Activated naive CD4-positive, alpha-beta T cell treated with anti-CD3 and anti-CD28 coated beads, Interleukin-2, amount 10 ng/mL, durations not matched to agents 5 hours and 36 hours (primary cell): ENCODE measurements at places on chromosomes 12 and 14. TPM values are rescaled to one million over a fixed set of nuclear protein-coding genes. Genes with fewer than 3 reads are reported as not detected.

Gene NCKAP5L
- total RNA-seq = 7.9 TPM

Gene MYL2
- total RNA-seq = not detected

Gene MBIP
- 20.5 TPM for total RNA-seq

Gene DNAJC22
- not detected for total RNA-seq

Gene PZP
- not detected for total RNA-seq

Gene TRMT61A
- 7.4 TPM for total RNA-seq

Gene RNFT2
- 11.2 TPM for total RNA-seq

Gene SLCO1C1
- not detected for total RNA-seq

Gene ARHGDIB
- 1,398 TPM for total RNA-seq

Gene LALBA
- not detected for total RNA-seq

Gene RBP5
- 2.1 TPM for total RNA-seq

Gene CCDC38
- total RNA-seq = 0.18 TPM
